ENCODE measurements at places on chromosomes 1 and 21.

DNA sequence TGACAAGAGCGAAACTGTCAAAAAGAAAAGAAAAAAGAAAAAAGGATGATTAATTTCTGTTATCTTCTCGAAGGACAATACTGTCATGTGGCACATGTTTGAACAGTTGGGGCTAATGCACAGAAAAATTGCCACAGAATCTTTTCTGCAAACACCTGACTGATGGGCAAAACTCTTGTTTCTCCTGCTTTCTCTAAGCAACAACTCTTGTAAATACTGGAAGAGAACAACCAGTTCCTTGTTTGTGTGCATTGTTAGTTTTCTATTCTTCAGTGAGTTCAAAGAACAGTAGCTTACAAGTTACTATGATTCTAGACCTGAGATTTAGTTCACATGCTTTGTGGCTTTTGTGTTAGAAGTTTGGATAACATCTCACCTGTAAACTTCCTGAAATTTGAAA lies 60.7 kb downstream of the CDC14A start:
- DNase-seq: no peak

- no peak for DNase-seq
Observed at GRCh38 chr1:41882486-41882885, 36.2 kb downstream of the HIVEP3 start.

GRCh38 chr21:36608897-36609225 lies 90.1 kb upstream of the SIM2 start:
- DNase-seq: no peak

DNA sequence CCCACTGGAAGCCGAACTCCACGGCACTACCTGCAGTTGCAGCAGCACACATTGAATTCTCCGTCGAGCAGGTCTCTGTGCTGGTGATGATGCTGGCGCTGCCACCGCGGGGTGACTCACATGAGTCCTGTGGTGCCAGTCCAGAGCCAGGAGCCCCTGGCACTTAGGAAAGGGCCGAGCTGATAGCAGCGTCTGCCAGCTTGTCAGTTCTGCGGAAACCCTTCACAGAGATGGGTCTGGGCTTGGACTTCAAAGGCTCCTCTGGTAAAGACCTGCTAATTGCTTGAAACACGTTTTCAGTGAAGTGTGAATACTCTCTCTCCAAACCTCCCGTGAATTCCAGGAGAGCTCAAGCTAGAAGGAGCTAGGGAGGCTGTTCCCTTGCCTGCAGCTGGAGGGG lies 92.2 kb downstream of the GRIK3 start:
- DNase-seq: no peak

DNA sequence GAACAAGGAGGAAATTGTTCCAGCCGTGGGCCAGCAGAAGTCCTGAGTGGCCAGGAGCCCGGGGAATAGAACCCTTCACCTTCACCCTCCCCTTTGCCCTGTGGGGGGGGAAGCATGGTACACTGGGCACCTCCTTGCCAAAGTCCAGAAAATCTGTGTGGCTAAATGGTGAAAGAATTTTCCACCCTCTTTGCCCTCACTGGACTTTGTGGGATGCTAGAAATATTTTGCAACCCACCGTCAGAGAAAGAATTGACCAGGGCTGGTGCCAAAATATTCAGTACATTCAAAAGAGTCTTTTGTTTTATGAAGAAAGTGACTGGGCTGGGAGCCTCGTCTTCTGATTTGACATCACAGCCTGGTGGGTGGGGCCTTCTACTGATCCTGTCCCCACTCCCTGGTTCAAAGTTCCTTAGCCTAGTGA lies 14.6 kb downstream of the NFASC start:
- DNase-seq: no peak

DNA sequence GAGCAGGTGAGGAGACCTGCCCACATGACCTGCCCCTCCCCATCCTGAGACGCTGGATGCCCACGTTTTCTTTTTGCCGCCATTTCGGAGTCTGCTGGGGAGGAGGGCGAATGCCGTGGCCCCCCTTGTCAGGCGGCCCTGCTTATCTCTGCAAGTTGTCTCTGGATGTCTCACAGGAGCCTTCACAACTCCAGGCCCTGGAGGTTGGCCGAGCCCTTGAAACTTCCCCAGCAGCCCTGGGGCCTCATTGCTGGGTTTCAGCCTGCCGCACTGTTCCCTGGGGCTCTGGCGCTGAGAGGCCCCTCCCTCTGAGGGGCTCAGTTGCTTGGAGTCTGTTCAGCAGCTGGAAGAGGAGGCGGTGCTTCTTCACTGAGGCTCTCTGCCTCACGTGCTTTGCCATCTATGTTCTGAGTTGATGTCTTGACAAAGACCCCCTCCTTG lies 29.8 kb upstream of the ZBTB21 start:
- DNase-seq: no peak

DNA sequence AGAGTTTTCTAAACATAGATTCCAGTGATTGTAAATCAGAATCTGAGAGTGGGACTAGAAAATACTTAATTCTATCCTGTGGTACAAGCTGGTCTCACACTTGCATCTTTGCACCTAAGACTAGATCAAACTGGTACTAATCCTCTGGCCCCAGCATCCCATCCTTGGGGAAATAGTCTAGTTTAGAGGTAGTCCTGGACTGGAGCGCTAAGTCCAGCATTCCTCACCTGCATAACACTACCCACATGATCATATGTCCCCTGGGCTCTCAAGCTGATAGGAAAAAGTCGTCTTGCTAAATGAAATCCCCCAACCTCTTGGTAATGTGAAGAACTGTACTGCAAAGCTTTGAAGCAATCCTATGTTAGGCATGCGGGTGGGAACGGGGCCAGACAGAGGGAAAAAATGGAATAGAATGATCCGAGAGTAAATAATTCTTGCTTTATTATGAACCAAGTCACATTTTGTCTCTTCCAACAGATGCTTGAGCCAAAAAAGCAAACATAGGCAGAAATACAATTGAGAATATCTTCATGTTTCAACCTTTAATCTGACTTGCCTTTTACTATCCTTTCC lies 4.8 kb downstream of the COX20 start:
- no peak for DNase-seq

DNA sequence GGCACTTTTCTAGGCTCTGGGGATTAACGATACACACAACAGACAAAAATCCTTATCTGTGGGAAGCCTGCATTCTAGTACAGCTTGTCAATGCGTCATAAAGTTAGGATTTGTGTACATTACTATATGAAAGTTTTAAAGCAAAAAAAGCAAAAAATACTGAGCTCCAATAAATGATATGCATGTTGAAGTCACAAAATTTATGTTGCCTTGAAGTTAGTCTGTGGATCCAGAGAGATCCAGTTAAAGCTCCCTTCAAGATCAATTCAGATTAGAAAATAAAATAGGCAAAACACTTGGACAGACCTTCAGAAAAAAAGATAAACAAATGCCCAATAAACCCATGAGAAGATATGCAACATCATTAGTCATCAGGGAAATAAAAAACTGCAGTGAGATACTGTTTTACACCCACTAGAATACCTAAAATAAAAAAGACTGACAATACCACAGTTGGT lies 33.1 kb upstream of the KCNQ4 start:
- no peak for DNase-seq

DNA sequence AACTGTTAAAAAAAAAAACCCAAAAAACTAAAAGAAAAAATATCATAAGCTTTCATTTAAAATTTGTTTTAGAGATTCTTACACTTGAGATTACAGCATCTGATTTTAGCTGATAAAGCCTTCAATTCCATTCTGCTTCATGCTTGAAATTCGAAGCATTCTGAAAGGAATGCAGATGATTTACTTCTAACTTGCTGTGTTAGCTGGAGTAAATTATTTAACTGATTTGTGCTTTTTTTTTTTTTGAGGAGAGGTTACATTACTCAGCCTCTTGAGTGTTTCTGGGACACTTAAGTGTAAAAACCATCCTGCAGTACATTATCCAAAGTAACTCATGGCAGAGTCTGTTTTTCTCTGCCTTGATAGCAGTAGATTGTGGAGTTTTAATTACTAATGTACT lies 4.5 kb upstream of the TRIM67 start:
- DNase-seq: no peak

- no peak for DNase-seq
Observed at GRCh38 chr1:72636631-72637030, 354.3 kb upstream of the NEGR1 start.

- no peak for DNase-seq
Observed at GRCh38 chr1:230690101-230690500, 23.8 kb downstream of the AGT start.

DNA sequence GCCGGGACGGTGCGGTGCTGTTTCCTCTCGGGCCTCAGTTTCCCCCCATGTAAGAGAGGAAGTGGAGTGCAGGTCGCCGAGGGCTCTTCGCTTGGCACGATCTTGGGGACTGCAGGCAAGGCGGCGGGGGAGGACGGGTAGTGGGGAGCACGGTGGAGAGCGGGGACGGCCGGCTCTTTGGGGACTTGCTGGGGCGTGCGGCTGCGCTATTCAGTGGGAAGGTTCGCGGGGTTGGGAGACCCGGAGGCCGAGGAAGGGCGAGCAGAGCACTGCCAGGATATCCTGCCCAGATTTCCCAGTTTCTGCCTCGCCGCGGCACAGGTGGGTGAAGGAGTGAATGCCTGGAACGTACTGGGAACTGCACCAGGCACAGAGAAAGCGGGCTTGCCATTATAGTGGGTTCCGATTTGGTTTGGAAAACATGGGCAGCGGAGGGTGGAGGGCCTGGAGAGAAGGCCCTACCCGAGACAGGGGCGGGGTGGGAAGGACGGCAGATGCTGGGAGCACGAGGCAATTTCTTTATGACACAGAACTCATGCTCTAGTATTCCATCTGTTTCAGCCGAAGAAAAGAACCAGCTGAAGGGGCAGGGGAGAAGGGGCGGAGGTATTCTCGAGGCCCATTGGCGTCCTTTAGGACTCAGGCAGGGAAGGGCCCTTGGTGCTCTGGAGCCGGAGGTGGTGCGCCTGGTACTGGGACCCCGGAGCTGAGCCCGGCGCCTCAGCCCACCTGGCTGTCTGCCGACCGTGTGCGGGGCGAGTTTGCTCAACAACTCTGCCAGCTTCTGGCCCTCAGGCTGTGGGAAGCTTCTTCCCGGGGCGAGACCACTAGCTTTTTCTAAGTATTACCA lies 960 bp downstream of the PCSK9 start:
- DNase-seq: no peak

- DNase-seq: no peak
Observed at GRCh38 chr21:34594566-34595234, 20.2 kb downstream of the RCAN1 start.

DNA sequence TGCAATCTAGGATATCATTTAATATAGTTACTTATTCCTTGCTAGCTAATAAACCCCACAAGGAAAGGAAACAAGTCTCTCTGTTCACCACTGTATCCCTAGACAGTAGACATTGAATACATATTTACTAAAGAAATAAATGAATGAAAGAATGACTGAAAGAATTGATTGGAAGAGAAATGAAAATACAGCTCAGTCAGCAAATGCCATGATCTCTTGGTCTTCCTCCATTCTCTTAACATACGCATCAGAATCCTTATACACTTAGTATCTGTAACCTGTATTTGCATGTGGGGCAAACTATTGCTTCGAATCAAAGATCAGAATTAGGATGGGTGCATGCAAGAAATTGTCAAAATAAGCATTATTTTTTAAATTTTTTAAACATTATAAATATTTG lies 500.8 kb upstream of the ADGRL2 start:
- DNase-seq: no peak

- DNase-seq: no peak
Observed at GRCh38 chr1:109040627-109040988, 1.3 kb downstream of the WDR47 start.

DNA sequence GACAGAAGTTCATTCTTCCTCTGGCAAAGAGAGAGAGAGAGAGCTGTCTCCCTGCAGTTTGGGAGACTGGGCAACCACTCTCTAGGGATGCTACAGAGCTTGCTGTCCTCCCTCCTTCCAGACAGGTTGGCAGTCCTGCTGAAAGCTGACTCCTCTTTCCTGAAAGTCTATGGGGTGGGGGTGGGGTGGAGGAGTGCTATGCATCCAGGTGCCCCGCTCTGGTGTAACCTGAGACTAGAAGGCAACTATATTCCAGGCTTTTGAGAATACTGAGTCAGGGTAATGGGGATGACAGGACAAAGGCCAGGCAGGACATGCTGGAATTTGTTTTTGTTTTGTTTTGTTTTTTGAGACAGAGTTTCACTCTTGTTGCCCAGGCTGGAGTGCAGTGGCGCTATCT lies 55.4 kb downstream of the OPTC start:
- DNase-seq: no peak

- no peak for DNase-seq
Observed at GRCh38 chr21:46028573-46029091, 47.1 kb downstream of the COL6A1 start.

DNA sequence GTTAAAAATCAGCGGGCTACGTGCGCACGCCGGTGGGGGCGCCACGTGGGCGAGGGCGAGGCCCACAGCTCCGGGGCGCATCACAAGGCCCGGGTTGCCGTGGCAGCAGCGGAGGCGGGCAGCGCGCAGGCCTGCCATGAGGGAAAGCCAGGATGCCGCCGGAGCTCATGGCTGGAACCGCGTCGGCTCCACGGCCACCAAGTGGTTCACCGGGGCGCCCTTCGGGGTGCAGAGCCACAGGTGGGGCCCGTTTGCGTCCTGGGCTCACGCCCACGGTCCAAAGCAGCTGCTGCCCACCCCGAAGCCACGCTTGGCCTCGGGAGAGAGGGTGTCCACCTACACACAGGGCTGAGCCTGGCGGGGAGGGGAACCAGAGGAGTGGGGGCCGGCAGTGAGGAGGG lies 4.9 kb upstream of the TTC22 start:
- DNase-seq: no peak

DNA sequence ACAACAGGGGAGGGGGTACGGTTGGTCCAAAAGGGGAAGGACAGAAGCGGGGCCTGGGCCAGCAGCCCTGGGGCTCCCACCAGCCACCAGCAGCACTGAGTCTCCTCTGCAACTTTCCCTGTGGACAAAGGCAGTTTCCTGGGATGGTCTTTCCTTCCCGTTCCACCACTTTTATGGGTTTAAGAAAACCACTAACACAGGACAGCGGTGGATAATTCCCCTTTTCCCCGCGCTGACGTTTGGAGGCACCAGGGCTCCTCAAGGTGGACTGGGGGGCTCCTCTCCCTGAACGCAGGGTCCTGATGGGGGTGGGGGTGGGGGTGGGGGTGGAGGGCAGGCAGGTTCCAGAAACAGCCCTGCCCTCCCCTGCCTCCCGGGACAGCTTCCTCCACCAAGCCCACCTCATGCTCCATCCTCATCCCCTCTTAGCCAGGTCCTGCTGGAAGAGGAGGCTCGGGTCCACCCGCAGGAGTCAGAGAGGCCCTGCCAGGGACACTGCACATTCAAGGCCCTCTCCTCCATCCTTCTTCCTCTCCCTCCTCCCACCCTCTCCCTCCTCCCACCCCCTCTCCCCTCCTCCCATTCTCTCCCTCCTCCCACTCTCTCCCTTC lies 4.8 kb upstream of the COL6A1 start:
- DNase-seq: no peak

- DNase-seq: no peak
Observed at GRCh38 chr1:23020706-23021405, 1.6 kb downstream of the KDM1A start.
